ENCODE measurements at places on chromosomes 7 and 10.

DNA sequence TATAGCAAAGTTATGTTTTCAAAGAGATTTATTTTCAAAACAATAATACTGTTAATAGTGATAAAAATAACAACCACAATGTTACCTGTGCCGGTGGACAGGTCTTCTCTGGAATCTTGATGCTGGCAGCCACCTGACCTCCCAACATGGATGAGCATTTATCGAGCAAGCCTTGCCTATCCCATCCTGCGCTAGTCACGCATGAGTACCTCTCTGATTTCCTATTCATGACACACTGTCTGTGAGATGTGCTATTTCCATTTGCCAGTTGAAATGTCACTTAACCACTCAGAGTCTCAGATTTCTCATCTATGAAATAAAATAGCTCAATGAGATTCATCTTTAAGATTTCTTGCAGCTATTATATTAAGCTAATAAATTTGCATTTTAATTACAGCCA is 341.2 kb upstream of the VWC2 start:
- DNase-seq: no peak

DNA sequence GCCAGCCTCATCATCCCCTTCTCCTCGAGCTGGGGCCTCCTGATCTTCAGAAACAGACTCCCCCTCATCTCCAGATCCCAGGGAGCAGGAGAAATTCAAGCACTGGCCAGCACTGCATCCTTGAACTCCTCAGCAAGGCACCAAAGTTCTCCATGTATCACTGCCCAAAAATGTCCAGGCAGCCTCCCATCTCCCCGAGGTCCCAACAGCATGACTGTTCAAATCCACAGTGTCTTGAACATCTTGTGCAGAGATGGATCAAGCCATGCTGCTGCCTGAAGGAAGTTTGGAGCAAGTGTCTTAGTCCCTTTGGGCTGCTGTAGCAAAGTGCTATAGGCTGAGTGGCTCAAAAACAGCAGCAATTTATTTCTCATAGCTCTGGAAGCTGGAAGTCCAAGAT is 115.5 kb upstream of the GALNT17 start:
- DNase-seq: no peak

GRCh38 chr10:4661511-4662255 is 164.3 kb upstream of the AKR1E2 start:
- no peak for DNase-seq

- no peak for DNase-seq
Observed at GRCh38 chr7:18499407-18500177, 4.0 kb downstream of the HDAC9 start.

- no peak for DNase-seq
Observed at GRCh38 chr7:27901028-27901760, 161.2 kb downstream of the TAX1BP1 start.

- DNase-seq: no peak
Observed at GRCh38 chr10:608331-609261, 80.9 kb downstream of the DIP2C start.

DNA sequence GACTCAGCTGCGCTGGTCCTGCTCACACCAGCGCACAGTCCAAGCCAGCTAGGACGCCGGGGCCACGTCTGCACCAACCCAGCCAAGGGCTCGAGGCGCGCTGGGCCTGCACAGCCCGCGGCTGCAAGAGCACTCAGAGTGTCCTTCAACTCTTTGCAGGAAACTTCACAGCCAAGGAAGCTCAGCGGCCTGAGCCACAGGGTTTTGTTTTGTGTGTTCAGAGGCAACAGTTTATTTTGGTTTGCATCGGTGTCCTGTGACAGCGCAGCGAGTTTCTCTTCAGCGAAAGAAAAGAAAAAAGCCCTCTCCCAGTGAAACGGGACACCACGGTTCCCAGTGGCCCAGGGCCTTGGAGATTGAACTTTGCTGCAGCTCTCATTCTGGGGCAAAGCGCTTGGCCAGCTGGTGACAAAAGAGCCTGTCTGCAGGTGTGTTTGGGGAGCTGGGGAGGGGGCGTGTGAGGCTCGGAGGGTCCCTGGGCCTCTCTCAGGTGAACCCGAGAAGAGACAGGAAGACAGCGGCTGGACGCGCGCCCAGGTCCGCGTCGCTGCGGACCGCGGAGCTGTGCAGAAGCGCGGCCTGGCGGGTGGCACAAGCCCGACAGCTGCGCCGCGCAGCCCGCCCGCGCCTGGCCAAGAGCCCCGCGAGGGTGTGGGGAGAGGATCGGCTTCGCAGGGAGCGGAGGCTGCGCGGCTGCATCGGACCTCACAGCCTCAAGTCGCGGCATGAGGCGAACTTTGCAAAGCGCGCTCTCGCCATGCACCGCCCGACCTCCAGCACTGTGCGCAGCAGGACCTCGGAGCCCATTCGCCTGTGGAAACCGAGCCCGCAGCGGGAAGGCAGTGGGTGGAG is 922 bp downstream of the CXCL12 start:
- DNase-seq: no peak

GRCh38 chr7:100965723-100966541 is 3.4 kb upstream of the MUC12 start:
- DNase-seq: no peak

DNA sequence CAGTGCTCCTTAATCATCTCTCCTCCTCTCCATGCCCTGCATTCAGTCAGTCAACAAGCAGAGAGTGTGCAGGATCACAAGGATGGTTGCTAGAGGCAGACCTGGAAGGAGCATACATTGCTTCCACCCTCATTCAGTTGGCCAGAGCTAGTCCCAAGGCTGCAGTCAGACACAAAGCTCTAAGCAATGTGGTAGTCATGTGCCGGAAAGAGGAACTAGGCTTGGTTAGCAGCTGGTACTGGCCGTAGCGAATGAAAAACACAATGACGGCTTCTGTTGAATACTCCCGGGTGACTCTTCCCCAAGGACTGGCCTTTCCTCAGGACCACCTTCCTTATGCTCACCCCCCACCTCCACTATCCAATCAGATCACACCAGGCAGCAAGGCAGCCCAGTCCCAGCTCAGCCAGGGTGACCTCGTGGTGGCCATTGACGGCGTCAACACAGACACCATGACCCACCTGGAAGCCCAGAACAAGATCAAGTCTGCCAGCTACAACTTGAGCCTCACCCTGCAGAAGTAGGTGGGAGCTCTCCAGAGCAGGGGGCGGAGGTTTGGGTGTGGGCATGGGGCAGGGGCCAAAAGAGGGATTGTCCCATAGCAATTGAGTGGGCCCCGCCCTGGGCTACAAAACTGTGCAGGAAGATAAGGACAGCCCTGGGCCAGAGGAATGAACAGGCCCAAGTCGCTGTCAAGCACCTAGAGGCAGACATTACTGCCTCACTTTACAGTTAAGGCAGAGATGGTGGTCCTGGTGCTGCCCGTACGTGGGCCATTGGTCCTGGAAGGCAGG is 10.9 kb downstream of the LDB3 start:
- no peak for DNase-seq

GRCh38 chr10:16752099-16752498 is 65.1 kb downstream of the RSU1 start:
- no peak for DNase-seq

DNA sequence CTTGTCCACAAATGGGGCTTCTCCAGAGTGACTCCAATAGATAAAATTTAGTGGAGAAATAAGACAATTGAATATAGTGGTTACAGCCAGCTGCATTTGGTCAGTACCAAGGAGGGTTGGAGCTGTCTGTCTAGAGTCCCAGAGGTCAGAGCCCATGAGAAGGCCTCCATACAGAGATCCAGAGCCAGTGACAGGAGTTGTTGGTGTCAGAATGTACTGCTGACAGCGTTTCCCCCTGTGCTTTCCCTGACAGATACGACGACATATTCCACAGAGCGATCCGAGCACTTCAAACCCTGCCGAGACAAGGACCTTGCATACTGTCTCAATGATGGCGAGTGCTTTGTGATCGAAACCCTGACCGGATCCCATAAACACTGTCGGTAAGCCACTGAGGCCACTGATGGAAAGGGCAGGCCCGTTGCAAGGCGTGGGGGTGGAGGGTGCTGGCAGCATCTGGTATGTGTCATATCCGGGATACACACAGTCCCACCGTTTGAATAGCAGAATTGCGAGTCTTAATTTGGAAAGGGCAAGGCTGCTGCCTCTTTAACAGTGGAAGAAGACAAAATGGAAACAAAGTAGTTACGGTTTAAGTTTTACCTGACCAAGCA is 483.6 kb downstream of the NRG3 start:
- no peak for DNase-seq

- DNase-seq: no peak
Observed at GRCh38 chr10:113317489-113317888, 235.4 kb upstream of the HABP2 start.

DNA sequence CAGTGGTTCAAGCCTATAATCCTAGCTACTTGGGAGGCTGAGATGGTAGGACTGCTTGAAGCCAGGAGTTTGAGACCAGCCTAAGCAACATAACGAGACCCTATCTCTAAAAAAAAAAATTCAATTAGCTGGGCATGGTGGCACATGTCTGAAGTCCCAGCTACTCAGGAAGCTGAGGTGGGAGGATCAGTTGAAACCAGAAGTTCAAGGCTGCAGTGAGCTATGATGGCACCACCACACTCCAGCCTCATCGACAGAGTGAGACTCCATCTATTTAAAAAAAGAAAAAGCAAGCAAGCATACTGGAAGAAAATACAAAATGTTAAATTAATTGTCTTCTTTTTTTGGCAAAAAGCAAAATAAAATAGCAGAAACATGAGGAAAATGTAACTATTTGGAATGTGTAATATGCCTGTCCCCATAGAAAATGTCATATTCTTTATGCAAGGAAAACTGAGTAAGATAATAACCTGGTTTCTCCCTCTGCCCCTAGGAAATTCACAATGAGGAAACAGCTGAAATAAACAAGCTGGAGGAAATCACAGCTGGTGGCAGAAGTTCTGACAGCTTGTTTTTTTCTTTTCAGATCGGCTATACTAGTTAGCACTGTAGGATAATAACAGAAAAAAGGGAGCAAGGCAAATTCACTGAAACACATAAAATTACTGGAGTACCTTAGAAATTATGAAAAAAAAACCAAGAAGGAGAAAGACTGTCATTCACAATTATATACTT is 48.5 kb downstream of the HERPUD2 start:
- no peak for DNase-seq

DNA sequence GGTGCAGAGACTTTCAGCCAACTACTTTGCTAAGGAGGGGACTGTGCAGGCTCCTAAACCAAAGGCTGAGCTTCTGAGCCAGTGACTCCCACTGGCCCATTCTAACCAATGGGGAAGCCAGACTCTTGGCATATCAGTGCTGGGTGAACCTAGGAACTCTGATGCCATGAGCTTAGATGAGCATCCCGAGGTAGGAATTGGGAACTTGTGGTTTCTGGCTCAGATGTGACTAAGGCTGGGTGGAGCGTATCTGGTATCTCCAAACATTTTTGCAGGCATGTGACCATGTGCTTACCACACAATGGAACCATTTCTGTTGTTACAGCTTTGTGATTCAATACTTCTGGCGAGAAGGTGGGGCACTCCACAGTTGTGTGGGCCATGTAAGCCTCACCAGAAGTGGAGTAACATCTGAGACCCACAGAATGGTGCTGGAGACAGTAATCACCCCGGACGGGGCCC is 2.5 kb upstream of the AVPI1 start:
- DNase-seq: peak; percentile 90

- peak; percentile 2 for DNase-seq
Observed at GRCh38 chr10:63491588-63492316, 26.0 kb upstream of the JMJD1C start.

DNA sequence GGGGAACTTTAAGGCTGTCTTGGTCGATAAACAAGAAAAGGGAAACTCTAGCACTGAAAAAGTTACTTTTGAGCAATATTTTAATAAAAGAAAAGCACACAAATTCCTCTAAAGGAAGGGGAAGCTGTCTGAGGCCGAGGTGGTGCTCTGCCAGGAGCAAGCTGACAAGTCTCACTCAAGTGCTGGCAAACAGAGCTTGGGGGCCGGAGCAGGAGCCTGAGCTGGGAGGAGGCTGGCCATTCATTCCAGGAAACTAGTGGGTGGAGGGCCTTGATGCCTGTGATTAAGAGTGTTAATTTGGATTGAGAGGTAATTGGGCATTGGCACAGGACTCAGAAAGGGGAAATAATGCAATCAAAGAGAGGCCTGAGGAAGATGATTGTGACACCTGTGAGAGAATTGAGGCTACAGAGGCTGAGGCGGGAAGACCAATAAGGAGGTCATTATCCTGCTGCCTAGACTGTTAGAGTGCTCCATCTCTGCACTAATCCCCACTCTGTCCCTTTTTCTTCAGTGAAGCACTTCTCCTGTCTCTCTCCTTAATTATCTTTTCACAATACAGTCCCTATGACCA is 154.9 kb upstream of the COL1A2 start:
- no peak for DNase-seq

DNA sequence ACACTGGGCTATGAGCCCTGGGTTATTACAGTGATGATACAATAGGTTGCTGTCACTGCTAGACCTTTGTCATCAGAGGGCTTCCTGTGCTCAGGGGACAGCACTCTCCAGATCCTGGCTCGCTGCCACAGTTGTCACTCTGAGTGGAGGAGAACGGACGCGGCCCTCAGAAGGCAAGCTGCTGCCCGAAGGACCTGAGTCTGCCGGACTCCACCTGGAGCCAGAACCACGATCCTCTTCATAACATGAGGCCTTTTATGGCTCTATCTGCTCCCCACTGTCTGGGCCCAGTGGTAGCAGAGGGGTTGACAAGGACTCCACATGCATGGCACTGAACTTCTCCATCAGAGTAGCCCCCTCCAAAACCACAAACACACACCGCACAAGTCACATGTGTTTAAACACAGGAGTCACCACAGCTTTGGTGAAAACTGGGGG is 94.7 kb upstream of the EFCAB10 start:
- DNase-seq: no peak

GRCh38 chr7:92485267-92485892 is 7.6 kb upstream of the ERVW-1 start:
- no peak for DNase-seq

GRCh38 chr7:25843467-25843866 is 308.5 kb upstream of the NFE2L3 start:
- DNase-seq: no peak

DNA sequence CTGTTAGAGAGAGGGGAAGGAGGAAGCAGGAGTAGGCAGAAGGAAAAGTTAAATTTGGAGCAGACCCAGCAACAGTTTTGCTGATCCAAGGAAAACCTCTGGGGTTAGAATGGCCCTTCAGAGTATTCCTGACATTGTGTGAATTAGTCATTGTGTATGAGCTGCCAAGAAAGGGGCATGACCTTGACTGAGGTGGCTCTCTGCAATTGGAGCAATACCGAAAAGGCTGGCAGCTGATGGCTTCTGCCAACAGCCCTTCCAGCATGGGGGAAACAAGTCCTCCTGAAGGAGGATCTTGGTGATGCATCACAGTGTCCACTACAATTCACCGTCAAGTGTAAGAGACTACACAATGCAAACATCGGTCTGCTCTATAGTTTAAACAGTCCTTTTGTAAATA is 20.6 kb upstream of the WASL start:
- DNase-seq: peak; percentile 39
